ENCODE measurements at places on chromosomes 6 and 20.

GRCh38 chr20:9147547-9148024 is 78.7 kb downstream of the PLCB4 start:
- no peak for DNase-seq

DNA sequence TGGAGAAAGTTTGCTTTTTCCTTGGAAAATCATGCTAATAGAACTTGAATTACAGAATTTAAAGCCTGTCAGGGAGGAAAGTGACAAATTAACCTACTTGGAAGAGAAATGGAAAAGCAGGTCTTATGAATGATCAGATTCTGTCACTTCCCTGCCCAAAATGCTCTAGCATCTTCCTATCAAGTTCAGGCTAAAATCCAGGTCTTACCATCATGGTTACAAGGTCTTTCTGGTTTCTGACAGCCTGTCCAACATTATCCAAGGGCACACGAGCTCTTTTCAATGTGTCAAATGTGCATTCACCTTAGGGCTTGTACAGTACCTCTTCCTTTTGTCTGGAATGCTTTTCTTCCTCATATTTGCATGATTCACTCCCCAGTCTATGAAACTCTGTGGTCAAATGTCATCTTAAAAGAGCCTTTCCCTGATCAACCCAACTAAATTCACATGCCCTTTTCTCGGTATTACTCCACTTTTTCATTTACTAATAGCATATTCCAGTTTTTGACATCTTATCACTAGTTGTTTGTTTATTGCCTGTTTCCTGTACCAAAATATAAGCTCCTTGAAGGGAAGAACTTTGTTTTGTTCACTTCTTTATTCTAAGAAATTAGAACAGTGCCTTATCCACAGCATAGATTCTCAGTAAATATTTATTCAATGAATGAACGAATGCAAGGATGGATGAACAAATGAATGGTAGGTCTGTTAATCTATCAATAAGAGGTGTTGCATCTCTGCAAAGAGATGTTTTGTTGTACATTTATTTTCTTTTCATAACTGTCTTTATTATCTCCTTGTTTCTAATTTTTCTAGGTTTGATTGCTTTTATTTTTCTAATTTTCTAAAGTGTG is 139.5 kb downstream of the BCAS1 start:
- DNase-seq, result no peak

- DNase-seq, result no peak
Measured at GRCh38 chr6:168130697-168131371, 51.8 kb upstream of the FRMD1 start.

- DNase-seq, result no peak
Measured at GRCh38 chr6:39821046-39821740, 29.0 kb downstream of the DAAM2 start.

- DNase-seq, result no peak
Measured at GRCh38 chr6:95587989-95588388, 10.7 kb downstream of the MANEA start.

Data from tibial nerve (tissue), 4 donors.